ENCODE measurements at places on chromosomes 11 and 22.
A peak's percentile ranks its signal among the peaks of the same experiment; 100 is the strongest.

DNA sequence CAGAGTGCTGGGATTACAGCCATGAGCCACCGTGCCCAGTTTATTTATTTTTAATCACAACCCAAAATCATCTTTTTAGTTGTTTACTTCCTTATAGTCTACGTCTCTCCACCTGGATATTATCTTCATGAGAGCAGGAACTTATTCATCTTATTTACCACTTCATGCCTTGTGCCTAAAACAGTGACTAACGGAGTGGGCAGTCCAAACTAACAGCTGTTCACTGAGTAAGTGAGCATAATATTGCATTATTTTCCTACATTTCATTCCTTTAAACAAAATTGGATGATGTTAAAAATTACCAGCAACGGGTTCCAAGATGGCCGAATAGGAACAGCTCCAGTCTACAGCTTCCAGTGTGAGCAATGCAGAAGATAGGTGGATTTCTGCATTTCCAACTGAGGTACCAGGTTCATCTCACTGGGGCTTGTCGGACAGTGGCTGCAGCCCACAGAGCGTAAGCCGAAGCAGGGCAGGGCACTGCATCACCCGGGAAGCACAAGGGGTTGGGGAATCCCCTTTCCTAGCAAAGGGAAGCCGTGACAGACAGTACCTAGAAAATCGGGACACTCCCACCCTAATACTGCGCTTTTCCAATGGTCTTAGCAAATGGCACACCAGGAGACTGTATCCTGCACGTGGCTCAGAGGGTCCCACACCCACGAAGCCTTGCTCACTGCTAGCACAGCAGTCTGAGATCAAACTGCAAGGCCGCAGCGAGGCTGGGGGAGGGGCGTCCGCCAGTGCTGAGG lies 14.1 kb downstream of the TMEM123 start:
- no peak for DNase-seq

DNA sequence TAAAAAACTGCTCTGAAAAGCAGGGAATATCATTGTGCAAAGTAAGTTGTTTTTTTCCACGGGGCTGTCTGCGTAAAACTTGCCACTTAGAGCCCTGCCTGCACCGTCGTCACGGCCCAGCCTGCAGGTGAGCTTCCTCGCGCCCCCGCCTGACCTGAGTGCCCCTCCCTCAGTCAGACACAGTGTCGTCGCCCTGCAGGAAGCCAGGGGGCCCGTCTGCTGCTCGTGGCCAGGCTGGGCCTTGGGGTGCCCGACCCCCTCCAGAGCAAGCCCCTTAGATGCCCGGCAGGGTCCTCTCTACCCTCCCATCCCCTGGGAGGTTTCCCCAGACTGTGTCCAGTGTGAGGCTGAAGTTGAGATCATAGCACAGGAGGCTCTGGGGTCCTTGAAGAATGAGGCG lies 31.6 kb downstream of the SBF1 start:
- no peak for DNase-seq

- peak; percentile 79 for DNase-seq
These were observed 84.6 kb downstream of the SWAP70 start for GRCh38 chr11:9748361-9748970.

GRCh38 chr11:7314811-7315604 lies 63.3 kb downstream of the SYT9 start:
- DNase-seq = no peak

DNA sequence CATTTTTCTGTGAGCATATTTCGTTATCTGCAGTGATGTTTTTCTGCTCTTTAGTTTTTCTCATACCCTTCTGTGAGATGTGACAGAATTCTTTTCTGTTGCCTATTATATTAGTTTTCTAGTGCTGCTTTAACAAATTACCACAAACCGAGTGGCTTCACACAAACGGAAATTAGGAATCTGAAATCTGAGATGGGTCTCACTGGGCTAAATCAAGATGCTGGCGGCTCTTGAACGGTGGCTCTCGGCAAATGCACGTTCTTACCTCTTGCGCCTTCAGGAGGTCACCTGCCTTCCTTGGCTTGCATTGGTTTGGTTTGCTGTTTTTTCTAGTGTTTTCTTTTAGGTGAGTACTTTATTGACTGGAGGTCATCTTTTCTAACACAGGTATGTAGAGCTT lies 13.0 kb downstream of the ZBED4 start:
- no peak for DNase-seq

DNA sequence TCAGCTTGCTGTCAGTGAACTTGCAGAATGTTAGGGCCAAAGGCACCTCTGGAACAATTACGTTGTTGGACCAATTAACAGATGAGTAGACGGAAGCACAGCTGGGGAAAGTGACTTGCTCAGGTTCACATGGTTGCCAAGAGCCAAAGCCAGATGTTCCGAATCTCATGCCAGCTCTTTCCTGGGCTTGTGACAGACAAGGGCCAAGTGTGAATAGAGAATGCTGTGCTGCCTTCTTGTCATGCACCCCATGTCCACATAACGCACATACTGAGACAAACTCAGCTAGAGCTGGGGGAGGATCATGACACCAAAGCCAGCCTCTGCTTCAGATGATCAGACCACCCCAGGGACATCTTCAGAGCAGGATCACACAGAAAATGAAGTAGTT lies 616.3 kb downstream of the INSC start:
- DNase-seq = no peak

GRCh38 chr22:44051961-44052360 lies 27.9 kb downstream of the PARVB start:
- no peak for DNase-seq

- no peak for DNase-seq
These were observed 32.7 kb downstream of the NARS2 start for GRCh38 chr11:78542007-78542406.

- DNase-seq = no peak
These were observed 5.4 kb upstream of the TMPRSS4 start for GRCh38 chr11:118071416-118072030.
